ENCODE measurements at places on chromosomes 5 and 9.

GRCh38 chr5:119418606-119419100 lies 33.6 kb upstream of the HSD17B4 start:
- no peak for DNase-seq

GRCh38 chr5:178238313-178238635 lies 5.7 kb upstream of the PHYKPL start:
- DNase-seq = no peak

GRCh38 chr5:51599587-51599986 lies 216.3 kb downstream of the ISL1 start:
- DNase-seq = no peak

DNA sequence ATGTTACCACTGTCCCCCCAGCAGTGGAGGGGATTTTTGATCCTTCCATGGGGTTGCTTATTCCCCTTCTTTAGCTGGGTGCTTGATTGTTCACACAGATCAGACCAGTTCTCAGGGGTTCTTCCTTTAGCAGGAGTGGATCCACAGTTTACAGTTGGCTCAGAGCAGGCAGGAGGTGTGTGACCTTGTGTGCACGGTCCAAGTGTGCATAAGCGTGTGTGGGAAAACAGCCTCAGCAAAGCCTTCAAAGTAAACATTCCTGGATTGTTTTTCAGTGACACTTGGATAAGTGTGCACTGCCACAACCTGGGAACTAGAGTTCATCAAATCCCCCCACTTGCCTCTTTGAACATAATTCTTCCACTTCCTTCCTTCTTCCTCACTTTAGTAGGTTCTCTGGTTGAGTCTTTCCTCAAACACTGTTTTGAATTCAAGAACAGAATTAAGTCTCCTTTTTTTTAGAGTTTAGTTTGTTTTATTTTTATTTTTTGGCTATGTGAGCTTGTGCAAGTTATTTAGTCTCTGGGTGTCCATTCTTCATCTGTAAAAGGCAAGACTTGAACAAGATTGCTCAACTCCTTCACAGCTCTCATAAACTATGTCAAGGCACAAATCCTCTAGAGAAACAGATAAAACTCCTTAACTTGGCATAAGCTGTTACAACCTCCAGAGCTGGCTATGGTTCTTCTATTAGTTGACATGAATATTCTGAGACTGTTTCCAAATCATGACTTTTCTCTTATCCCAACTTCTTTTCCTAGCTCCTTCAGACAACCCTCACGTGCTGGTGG lies 78.0 kb downstream of the OSMR start:
- no peak for DNase-seq

- no peak for DNase-seq
Observed at GRCh38 chr5:135031813-135032694, 2.0 kb downstream of the PITX1 start.

DNA sequence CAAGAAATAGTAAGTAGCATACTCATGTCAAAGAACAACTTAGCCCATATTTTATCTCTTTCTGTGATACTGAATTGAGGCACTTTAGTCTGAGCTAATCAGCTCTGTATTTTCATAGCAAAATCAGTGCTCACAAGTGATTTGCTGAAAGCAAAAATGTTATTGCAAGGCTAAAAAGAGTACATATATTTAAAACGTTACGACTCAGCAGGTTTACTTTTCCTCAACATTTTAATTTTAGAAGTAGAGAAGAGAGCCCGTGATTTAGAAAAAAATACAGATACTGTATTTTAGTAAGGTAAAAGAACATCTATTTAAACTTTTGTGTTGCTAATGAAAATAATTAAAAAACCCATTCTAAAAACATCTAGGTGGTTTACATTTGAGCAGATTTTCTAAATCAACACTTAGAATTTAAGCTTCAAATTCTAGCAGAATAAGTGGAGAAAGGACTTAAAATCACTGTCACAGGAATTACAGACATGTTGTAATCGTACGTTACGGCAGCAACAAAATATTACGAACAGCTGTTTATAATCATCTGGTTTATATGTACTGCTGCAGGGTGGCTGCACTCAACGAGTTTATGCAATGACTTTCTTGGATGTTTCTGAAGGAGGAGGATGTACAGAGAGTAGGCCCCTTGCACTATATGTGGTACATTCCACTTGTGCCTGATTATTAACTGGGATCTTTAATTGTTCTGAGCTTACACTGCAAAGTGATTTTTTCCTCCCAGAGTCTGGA lies 20.1 kb downstream of the SREK1 start:
- no peak for DNase-seq

GRCh38 chr9:98654247-98654646 lies 54.5 kb downstream of the GABBR2 start:
- no peak for DNase-seq

GRCh38 chr5:57683036-57683630 lies 200.5 kb upstream of the ACTBL2 start:
- no peak for DNase-seq

- DNase-seq = no peak
Observed at GRCh38 chr5:179289756-179290385, 55.4 kb downstream of the ADAMTS2 start.

- DNase-seq = peak; percentile 84
Observed at GRCh38 chr5:150503977-150504620, 3.8 kb upstream of the NDST1 start.

- no peak for DNase-seq
Observed at GRCh38 chr5:100755435-100755834, 147.6 kb downstream of the ST8SIA4 start.

- DNase-seq = no peak
Observed at GRCh38 chr5:68015381-68016302, 199.9 kb upstream of the PIK3R1 start.

DNA sequence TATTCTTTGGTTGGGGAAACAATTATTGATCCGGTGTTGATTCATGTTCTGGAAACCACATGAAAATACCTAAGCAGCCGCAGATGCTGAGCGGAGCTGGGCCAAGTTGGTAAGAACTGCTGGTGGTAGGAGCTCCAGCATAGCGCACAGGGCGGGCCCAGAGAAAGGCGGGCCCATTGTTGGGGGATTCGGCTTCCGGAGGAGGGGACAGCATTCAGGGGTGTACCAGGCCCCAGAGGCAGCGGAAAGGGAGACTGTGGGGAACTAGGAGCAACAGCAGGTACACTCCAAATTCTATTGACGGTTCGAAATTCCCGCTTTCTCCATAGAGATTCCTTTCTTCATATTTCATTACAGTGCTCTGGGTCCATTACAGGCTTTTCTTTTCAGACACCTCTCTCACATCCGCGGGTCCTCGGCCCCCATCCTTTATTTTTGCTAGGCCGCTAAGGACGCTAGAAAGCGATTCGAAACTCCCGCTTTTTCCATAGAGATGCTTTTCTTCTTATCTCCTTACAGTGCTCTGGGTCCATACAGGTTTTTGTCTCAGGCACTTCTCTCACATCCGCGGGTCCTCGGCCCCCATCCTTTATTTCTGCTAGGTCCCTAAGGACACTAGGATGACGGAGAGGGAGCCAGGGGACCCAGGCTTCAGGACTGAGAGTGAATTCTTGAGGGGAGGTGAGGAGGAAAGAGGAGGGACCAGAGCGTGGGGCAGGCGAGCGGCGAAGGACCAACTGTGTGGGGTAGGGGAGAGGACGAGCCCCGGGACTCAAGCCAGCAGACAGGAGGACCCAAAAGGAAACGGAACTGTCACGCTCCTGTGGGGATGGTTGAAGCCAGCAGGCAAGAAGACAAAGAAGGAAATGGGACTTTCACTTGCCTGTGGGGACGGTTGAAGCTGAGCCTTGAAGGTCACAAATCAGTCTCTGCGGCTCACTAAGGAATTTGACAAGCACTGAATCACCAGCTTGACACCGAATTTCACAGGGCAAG lies at the start of gene CCDC152:
Gene CCDC152 (plus strand): TSS at position 213 of the 996 bp plus-strand sequence. CDS start 2,304 bp downstream, outside the sequence.
- no peak for DNase-seq

- DNase-seq = no peak
Observed at GRCh38 chr5:177336112-177336511, 15.4 kb downstream of the LMAN2 start.

DNA sequence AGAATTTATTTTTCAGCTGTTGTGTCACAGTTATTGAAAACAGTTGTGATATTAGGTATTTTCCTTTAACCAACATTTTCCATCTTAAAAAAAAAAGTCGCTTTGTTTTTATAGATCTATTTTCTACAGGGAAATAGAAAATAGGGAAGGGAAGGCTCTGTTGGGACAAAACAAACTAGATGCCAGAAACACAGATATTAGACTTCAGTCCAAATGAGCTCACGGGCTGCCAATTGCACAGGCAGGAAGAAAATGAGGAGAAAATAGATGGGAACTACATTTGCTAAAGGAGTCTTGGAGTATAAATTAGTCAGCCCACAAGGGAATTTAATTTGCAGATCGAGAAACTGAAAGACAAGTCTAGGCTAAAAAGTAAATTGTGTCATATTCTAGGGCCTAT lies 21.4 kb upstream of the ISOC1 start:
- DNase-seq = no peak

DNA sequence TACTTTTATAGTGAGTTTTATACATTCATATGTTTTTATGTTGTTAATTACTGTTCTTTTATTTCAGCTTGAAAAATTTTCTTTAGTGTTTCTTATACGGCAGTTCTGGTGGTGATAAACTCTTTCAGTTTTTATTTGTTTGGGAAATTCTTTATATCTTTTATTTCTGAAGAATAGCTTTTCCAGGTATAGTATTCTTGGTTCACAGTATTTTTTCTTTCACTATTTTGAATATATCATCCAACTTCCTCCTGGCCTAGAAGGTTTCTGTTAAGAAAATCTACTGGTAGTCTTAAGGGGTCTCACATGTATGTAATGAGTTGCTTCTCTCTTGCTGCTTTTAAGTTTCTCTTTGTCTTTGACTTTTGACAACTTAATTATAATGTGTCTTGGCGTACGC lies 79.4 kb downstream of the NXNL2 start:
- DNase-seq = no peak

DNA sequence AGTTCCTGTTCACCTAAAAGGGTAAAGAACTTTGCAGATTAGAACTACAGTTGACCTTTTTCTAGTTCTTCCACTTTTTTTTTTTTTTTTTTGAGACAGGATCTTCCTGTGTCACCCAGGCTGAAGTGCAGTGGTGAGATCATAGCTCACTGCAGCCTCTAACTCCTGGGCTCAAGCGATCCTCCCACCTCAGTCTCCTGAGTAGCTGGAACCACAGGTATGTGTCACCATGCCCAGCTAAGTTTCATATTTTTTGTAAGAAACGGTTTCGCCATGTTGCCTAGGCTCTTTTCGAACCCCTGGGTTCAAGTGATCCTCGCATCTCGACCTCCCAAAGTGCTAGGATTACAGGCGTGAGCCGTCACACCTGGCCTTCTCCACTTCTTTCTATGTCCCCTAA lies 39.7 kb upstream of the TNFAIP8 start:
- no peak for DNase-seq

DNA sequence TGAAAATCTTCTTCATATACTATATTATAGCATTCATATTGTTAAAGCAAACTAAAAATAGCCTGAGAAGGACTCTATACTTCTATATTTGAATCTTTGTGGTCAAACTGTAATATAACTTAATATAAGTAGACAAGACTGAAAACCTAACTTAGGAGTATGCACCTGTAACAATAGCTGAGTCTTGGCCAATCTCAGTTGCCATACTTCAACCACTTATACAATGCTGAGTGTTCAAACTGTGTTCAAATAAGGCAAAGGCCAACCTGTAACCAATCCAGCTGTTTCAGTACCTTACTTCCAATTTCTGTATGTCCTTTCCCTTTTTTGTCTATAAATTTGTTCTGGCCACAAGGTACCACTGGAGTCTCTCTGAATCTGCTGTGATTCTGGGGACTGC lies 1360.8 kb upstream of the CDH9 start:
- DNase-seq = no peak

DNA sequence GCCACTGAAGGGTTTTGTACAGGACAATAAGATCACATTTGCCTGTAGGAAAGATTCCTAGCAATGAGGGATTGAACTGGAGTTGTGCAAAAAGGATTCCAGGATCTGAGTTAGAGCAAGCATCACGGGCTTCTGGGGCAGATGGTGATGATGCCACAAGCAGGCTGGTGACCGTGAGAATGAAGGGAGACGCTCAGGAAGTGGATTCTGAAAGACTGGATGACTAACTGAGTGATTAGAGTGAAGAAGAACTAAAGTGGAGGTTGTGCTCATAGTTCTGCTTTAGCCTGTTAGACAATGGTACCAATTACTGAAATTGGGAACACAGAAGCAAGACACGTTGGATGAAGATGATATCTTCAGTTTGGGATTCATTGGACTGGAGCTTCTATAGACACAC lies 168.2 kb downstream of the CD180 start:
- no peak for DNase-seq

DNA sequence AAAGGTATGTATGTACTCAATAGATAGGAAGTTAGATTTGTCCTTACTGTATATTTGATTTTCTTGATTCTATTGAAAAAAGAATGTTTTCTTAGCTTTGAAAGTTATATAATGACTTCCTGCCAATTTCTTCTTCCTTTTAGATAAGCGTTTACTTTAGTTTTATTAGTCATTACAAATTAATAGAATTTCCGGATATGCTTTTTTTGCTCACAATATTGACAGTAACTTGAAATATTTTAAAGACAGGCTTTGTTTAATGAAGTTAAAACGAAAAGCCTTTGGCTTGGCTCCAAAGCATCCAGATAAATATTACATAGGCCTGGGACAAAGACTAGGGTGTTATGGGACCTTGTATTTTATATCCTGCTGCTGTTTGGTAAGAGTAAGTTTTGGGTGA lies 49.5 kb downstream of the CWC27 start:
- DNase-seq = no peak

- DNase-seq = no peak
Observed at GRCh38 chr9:112446526-112446925, 40.1 kb upstream of the KIAA1958 start.

DNA sequence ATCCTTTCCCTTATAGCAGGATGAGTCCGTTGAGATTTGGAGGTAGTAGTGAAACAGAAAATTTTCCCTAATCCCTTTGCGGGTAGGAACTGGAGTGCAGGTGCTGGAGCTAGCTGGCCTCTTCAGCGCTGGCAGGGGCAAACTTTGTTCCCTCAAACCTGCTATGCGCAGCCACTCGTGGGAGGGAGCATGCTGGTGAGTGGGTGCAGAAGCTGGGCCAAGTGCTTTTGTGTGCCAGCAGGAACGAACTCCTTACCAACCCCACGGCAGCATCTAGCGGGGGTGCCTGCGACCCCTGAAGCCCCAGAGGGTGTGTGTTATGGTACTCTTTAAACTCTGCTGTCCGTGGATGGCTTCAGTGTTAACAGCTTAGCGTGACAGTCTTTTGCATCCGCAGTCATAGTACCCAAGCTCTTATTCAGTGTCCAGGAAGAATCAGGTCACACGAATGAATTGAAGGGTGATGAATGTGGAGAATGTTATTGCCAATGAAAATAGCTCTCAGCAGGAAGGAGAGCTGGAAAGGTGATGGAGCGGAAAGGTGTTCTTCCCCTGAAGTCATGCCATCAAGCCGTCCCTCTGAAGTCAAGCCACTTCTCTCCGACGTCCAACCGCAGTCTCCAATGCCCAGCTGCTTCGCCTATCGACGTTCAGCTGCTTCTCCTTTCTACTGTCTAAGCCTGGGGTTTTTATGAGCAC lies 1445.1 kb upstream of the CDH9 start:
- no peak for DNase-seq
